Left lung (tissue), 14 donors: ENCODE measurements at places on chromosomes 11 and 22.

- no peak for DNase-seq
Observed at GRCh38 chr11:113179181-113179704, 135.1 kb upstream of the TTC12 start.

DNA sequence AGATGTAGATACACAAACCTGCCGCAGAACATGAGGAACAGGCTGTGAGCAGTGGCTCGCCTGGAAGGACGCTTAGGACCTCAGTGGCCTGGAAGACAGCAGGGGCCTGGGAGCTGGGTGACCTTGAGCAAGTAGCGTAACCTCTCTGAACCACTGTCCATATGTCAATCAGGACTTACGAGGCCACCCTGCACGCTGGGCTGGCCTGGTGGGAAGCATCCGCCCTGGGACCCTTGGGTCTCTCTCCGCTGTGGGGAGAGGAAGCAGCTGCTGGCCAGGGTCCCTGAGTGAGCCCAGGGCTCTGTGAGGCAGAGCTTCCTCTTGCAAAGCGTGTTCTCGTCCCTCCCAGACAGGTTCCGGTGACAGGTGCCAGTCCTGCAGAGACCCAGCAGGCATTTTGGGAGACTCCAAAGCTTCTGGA is 14.0 kb upstream of the EHD1 start:
- no peak for DNase-seq

DNA sequence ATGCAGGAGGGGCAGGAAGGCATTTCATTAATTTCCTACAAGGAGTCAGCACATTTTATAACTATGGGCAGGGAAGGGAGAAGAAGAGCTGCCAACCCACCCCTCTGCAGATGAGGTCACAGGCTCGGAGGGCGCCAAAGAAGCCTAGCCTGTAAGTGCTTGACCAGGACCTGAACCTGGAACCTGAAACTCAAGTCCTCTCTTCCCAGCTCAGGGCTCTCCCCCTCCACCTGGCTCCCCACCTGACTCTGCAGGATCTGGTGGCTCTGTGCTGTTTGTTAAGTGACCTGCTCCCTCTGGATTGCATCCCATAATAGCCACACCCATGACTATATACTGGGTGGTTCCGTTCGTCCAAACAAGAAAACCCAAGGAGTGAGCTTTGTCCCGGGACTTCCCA is 27.3 kb downstream of the SCGB1A1 start:
- DNase-seq, result no peak

- no peak for DNase-seq
Observed at GRCh38 chr11:78350646-78351165, 66.9 kb downstream of the GAB2 start.

- no peak for DNase-seq
Observed at GRCh38 chr11:59849129-59849528, 3.8 kb upstream of the CBLIF start.

DNA sequence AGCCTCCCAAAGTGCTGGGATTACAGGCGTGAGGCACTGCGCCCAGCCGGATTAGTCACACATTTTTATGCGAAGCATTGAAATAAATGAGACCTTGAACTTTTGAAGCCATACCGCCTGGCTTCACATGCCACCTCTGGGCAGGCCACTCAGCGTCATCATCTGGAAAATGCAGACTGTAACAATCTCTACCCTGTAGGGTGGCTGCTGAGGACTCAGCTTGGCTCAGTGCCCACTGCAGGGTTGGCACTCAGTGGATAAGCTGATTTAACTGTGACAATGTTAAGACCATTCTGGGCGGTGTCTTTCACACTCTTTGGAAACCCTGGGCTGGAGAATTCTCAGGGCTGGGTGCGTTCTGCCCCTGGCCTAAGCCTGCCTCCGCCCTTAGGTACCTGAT is 8.5 kb downstream of the SH3BP1 start:
- DNase-seq, result no peak

DNA sequence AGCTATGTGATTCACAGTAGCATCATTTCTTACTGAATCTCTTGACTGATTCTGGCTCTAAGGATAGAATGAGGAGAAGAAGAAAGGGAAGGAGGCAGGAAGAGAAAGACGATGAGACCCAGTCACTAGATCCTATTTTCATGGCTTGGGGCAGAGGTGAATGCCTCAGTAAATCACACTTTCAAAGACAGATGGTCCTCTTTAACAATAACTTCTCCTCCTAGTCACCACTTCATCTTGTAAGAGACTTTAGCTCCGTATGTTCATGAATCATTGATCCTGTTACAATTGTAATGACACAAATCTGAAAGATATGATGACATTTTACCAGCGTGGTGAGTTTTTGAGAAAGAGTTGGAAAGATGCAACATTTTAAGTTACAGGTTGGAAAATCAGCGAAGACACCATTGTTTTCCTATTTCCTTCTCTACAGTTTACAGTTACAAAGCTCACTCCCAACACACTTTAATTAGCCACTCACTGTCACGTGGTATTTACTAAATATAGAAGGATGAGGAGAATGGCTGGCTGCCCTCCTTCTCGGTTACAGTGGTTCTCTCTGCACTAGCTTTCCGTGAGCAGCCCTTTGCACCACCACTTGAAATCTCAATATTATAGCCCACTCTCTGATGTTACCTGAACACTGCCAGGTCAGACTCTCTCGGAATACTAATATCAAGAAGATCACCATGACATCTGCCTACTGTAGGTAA is 205.8 kb downstream of the CADM1 start:
- DNase-seq, result no peak

DNA sequence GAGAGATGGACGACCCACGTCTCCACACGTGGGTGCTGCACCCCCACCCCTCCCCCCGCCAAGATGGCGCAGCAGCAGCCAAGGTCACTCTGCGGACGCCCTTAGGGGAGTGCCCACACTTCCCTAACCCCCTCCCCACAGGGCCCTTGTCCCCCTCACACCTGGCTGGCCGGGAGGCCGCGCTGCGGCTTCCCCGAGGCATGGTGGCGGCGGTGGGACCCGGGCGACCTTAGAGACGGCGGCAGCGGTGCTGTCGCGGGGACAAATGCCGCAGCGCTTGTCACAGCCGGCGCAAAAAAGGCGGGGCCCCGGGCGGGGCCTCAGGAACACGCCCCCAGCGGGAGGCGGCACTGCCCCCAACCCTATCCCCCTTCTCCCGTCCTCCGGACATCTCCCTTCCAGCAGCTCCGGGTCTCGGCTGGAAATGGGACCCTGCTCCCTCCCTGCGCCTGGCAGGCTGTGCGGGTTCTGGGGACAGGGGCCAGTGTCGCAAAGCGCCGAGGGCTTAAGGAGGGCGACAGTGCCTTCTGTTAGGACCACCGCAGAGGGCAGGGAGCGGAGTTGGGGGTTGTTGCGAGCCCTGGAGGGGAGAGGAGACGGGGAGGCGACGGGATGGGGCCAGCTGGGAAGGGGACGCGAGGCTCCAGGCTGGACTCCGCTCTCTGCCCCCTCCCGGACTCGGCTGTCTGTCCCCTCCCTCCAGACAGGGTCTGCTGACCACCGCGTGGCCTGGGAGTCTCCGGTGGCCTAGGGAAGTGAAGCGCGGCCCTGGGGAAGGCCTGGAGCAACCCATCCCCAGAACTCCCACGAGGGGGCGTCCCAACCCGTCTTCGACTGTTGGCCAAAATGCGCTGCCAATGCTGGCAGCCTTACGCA is at the start of gene CHCHD10:
CHCHD10 (minus strand) TSS at position 300 of the 876 bp plus-strand sequence; CDS start at position 202, 98 bp downstream.
- peak; percentile 85 for DNase-seq

- DNase-seq, result no peak
Observed at GRCh38 chr11:69006816-69007215, 6.2 kb downstream of the MRGPRF start.

DNA sequence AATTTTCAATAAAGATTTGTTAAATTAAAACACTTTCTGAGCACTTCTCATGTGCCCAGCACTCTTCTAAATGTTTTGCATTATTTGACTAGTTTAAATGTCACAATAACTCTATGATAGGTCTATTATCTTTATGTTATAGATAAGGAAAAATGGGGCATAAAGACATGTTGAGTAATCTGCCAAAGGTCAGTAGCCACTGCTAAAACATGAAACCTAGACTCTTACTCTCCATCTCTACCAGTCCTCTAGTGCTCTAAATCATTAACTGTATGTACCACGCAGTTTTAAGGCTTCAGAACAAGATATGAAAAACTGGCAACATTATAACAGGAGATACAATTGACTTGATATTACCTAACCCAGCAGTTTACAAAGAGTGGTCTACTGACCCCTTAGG is 6.9 kb downstream of the RAB6A start:
- DNase-seq, result no peak

DNA sequence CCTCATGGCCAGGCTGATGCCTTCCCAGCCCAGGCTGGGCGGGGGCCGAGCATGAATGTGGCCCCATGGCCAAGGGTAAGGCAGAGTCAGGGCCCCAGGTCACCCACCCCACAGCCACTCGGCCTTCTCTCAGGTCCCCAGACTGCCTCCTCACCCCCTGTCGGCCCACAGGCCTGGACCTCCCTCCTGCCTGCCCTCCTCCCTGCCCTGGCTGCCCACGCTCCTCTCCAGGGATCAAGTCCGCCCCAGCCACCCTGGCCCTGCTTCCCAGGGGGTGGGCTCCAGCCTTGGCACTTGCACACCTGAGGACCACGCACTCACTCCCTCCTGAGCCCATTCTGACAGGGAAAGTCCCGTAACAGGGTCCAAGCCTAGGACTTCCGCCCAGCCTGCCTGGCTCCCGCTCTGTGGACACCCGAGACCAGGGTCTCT is 37.8 kb upstream of the TH start:
- peak; percentile 66 for DNase-seq

GRCh38 chr22:39935612-39936011 is 24.6 kb upstream of the TMA7B start:
- no peak for DNase-seq

GRCh38 chr11:3955299-3955665 is 99.8 kb downstream of the STIM1 start:
- no peak for DNase-seq

DNA sequence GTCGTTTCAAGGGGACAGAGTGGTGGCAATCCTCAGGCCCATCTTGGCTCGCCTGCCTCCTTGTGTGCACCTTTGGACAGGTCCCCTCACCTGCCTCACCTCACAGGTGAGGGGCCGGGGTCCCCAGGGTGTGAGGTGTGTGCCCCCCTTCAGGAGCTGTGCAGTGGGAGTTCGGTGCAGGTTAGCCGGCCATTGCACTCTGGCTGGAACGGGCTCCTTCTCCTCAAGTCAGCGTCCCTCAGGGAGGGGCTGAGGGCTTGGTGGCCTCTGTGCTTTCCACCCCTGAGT is 269.1 kb downstream of the TBC1D22A start:
- DNase-seq, result no peak

- DNase-seq, result no peak
Observed at GRCh38 chr11:90426442-90426841, 203.6 kb upstream of the CHORDC1 start.

DNA sequence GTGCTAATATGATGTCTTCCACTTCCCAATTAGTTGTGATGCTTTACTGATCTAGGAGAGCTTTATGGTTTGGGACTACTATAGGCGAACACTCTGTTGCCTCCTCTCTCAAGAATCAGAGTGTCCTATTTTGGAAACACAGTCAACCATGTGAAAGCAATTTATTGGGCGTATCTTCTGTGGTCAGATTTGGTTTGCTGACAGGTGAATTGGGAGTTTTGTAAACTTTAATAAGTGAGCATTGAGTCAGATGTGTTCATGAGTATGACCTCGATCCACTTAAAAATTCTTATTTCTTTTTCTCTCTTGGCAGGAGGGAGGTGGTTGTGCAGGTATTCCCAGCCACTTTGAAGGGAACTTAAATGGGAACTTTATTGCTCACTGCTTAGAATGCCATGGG is 4.4 kb downstream of the CAT start:
- no peak for DNase-seq

DNA sequence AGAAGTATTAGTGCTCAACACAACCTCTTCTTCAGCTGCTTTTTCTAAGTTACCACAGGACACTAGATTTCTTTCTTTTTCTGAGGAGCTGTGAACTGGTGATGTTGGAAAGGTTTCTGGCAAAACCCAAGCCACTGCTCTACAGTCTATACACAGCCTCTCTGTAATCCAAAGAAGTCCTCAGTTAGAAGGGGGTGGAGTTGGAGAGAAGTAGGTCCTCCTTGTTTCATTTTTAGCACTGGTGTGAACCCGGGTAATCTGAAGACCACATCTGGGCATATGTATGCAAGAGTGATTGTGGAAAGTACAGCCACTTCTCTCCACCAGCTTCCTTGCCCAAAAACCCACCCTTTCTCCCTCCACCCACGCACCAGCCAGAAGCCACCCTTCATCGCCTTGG is 1168.1 kb downstream of the LRRC4C start:
- no peak for DNase-seq

- no peak for DNase-seq
Observed at GRCh38 chr11:85746670-85747069, 60.7 kb upstream of the CCDC89 start.

DNA sequence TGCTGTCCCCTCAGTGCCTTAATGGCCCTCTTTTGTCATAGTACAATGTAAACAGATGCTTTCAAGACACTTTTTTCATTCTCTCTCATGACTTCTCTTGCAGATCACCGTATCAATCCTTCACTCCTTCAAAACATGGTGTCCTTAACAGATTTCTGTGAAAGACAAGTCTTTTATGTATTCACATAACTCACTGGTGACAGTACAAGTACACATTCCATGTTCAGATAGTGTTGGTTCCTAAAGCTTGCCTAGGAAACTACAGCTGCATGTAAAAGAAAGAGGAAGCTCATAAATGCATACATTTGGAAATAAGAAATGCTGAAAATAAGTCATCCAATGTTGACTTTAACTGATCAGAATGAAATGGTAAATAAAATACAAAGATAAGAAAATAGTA is 5.0 kb upstream of the OR52E6 start:
- DNase-seq, result no peak

GRCh38 chr11:44224867-44225501 is 85.0 kb downstream of the ALX4 start:
- no peak for DNase-seq

DNA sequence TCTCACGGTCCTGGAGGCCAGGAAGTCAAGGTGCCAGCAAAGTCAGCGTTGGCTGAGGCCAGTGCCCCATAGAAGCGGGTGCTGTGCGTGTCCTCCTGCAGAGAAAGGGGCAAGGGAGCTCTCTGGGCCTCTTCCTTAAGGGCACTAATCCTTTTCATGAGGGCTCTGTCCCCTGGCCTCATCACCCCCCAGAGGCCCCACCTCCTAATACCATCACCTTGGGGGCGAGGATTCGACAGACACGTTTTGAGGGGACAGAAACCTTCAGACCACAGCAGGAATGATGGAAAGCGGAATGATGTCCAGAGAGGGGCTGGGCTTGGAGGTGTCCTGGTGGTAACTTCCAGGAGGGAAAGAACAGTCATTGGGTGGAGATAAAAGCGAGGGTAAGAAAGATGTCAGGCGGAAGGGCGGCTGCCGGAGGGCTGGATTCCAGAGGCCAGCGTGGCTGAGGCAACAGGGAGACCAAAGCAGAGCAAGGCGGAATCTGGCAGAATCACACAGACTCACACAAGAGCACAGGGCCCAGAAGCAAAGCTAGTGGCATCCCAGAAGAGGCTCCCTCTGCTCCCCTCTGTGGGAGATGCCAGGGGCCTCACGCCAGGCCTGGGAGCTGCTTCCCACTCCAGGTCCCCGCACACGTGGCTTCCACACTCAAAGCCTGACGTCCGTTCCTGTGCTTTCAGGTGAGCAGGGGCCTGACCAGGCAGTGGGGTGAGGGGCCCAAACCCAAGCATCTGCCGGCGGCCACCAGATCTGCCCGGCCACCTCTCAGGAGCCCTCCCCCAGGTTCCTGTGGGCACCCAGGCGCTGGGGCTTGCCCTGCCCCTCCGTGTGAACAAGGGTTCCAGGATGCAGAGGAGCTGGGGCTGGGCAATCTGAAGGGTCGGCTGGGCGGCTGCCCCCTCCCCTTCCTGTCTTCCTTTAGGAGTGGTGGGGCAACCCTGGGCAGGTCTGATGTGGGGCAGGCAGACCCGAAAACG is 784.5 kb downstream of the BRD1 start:
- no peak for DNase-seq
